ENCODE measurements at places on chromosomes 4 and X.

- no peak for DNase-seq
Measured at GRCh38 chr4:119626943-119627266, 1.7 kb downstream of the PDE5A start.

GRCh38 chr4:20682853-20683252 is 17.4 kb upstream of the PACRGL start:
- DNase-seq = no peak

GRCh38 chrX:17737986-17738713 is 857 bp downstream of the SCML1 start:
- peak; percentile 45 for DNase-seq

GRCh38 chrX:112048707-112049106 is 33.9 kb downstream of the TRPC5 start:
- DNase-seq = no peak

DNA sequence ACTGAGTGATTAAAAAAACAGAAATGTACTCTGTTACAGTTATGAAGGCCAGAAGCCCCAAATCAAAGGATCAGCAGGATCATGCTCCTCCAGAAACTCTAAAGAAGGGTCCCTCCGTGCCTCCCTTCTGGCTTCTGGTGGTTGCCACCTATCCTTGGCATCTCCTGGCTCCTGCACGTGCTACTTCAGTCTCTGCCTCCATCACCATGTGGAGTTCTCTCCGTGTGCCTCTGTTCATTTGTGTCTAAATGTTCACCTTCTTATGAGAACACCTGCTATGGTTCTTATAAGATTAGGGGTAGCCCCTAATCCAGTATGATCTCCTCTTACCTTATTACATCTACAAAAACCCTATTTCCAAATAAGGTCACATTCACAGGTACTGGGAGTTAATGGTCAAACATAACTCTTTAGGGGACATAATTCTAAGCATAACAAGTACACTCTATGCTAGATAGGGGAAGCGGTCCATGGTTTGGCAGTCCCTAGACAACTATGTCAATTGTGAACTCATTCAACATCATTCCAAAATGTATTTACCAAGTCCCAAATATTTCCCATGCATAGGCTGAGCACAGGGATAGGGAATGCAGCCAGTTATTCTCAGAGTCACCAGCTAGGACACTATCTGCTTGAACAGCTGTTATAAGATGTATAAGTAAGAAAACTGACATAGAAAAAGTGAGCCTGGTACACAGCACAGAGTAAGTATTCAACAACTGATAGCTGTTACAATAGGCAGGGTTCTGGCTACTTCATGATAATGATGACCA is 295.5 kb upstream of the BOD1L1 start:
- DNase-seq = no peak

- peak; percentile 42 for DNase-seq
Measured at GRCh38 chrX:154436374-154436982, 476 bp upstream of the GDI1 start.

GRCh38 chrX:151227627-151228026 is 51.2 kb downstream of the GPR50 start:
- DNase-seq = no peak

- DNase-seq = no peak
Measured at GRCh38 chrX:130039847-130040246, 57.4 kb downstream of the BCORL1 start.

- no peak for DNase-seq
Measured at GRCh38 chr4:163243297-163243981, 76.7 kb upstream of the NAF1 start.

DNA sequence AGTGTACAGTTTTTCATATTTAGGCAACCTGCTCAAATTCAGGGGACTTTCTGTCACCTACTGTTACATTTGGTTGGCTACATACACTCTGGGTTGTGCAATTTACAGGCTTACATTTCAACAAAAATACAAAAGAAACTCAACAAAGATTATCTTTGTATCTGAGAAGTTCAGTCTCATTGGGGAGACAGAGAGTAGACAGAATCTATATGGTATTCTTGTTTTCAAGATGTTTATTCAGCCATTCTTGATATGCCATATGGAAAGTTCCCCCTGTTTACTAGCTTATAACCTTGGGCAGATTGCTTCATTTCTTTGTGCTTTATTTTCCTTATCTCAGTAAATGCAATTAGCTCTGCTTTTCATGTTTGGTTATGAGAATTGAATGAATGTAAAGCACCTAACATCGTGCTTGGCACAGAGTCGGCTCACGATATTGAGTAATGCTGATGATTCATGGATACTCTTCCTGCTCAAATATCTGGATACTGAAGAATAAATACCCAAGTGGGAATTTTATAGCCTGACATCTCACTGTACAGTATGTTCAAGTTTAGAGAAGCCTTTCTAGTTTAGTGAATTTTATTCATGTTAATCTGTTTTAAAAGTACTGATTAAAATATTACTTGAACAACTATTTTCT is 96.5 kb upstream of the PACRGL start:
- no peak for DNase-seq

DNA sequence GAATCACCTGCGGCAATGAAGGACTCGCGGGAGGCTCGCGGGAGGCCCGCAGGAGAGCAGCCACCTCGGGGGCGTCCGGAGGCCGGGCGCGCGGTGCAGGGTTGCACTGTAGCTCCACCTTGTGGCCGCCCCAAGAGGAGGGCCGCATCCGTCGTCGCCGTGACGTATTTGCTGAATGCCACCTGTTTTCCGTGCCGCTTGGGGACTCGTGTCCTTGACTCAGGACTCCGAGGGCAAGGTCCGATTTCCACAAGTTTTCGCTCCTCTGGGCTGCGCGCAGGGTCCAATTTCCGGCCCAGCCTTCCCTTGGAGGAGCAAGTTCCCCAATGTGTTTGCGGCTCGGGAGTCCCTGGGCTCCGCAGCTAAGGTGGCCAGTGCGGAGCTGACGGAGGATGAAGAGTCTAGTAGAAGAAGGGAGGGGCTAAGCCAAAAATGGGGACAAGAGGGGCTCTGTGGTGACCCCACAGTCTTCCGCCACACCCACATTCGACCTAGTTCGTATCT is 10.7 kb upstream of the DLG3 start:
- peak; percentile 42 for DNase-seq

DNA sequence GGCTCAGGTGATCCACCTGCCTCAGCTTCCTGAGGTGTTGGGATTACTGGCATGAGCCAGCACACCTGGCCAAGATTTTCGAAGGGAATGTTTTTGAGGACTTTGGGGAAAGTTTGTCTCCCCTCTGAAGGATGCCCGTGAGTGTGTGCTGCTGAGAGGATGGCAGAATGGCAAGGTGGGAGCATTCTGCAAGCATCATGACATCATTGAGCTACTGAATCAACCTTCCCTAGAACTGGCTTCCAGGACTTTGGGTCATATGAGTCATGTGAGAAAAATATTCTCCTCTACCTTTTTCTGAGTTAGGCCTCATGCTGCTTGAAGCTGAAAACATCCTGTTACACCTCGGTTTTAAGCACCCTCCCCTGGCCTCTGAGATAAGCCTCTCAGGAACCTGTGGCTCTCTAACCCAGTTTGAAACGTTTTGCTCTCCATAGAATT is 31.0 kb downstream of the TMEM131L start:
- no peak for DNase-seq

DNA sequence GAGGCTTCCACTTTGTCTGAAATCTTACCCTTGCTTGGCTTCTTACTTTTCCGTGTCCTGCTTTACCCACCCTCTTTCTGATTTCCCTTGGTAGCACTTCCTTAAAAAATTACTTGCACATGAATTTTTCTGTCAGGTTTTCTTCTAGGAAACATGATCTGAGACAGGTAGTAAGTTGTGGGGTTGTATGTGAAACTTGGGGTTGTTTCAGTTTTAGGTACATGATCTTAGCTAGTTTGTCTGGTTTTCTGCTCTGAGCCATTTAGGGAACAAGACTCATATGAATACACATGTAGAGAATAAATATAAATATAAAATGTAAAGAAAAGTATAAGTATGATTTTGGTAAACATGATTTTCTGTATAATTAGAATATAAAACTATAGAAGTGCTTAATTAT is 17.4 kb upstream of the ARMCX2 start:
- DNase-seq = no peak

- DNase-seq = peak; percentile 76
Measured at GRCh38 chrX:19709812-19710518, 177.4 kb downstream of the SH3KBP1 start.

- no peak for DNase-seq
Measured at GRCh38 chr4:171042989-171043524, 770.1 kb upstream of the GALNTL6 start.

- DNase-seq = no peak
Measured at GRCh38 chr4:54332542-54332941, 103.4 kb downstream of the PDGFRA start.

DNA sequence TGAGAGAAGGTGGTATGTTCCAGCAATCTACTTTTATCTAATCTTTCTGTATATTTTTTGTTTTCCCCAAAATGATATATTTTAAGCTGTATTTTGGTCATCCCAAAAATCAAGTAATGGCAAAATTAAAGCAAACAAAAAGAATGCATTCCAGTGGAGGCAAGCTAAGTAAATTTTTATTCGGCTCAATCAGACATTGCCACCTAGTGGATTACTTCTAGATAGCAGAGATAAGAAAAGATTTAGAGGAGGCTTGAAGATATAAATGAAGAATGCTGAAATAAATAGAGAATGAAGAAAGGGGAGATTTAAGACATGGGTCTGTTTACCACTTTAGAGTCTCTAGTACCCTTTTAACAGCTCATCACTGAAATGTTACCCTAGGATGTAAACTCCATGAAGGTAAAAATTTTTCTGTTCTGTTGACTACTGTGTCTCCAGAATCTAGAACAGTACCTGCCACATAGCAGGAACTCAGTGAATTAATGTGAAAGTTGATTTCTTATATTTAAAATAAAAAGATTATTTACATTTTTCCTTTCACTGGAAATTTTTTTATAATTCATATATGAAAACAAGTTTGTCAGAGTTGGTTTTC is 110.9 kb upstream of the ANK2 start:
- DNase-seq = peak; percentile 33

DNA sequence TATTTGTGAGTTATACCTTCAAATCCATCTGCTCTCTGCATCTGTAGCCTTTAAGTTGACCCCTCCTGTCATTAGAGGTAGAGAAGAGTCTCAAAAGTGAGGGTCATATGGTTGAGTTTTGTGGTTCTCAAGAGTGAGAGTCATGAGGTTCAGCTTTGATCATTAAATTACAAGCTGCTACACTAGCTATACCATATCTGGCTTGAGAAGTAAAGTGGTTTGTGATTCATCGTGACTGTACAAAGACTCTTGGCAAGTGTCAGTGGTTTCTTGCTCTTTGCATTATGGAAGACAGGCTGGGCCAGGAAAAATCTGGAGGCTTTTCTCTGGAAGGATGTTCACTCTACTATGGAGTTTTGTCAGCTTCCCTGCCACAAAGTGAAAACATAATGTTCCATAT is 170.6 kb downstream of the ZC4H2 start:
- DNase-seq = no peak

DNA sequence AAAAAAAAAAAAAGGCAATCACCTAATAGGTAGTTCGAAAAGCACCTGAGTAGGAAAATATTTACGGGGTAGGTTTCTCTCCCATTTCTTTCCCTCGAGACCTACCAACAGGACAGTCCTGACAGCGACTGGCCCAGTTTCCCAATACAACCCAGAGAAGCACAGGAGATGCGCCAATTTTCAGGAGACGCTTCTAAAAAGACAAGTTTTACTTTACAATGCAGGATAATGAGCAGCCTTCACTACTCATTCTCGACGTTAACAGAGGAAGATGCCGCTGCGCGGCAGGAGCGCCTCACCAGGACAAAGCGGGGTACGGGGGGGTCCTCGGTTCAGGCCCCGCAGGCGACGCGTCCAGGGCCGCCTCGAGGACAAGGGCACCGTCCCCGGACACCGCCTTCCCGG is 708 bp downstream of the BCLAF3 start:
- DNase-seq = no peak

DNA sequence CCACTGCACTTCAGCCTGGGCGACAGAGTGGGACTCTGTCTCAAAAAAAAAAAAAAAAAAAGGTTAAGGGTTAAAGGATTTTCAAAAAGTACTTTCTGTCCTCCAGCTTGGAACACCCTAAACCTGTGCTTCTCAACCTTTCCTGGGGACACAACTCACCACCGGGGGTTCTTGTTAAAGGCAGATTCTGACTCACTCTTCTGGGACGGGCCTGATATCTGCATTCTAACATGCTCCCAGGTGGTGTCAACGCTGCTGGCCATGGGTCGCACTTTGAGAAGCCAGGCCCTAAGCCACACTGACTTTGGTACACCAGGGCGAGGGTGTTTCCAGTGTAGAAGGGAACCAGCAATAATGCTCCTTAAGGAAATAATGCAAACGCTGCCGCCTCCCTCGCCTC is 46.1 kb downstream of the AFAP1 start:
- DNase-seq = no peak

DNA sequence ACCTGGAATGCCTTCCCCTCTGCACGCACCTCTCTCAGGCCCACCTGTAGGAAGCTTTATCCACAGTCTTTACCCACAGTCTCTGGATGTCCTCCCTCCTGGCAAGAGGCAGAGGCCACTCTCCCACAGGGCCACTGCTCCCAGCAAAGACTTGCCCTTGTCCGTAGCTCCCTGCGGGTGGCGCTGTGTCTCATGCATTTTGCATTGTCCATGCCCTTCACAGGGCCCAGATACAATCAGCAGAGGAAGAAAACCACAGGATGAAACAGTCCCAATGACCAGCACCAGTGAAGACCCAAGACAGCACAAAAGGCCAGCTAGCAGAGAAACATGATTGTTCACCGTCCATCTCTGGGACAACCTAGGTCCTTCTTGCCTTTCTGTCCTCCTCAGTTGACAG is 2.1 kb upstream of the NSG1 start:
- DNase-seq = no peak

DNA sequence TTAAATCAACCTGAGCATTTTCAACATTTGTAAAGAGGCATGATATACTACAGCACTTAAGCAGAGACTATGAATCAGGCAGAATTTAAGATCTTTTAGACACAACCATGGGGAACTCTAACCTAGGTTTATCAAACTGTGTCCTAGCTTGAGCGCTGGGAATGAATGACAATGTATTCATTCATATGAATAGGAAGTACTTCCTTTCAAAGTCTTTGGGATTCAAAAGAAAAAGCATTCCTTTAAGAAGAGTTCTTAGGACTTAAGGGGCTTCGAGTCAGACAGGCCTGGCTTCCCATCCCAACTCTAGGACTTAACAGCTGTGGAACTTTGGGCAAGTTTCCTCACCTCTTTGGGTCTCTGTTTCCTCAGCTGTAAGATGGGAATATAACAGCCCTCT is 104.6 kb downstream of the ANAPC4 start:
- DNase-seq = no peak

- no peak for DNase-seq
Measured at GRCh38 chr4:56118845-56119244, 170.1 kb downstream of the CEP135 start.

Data from inflammatory macrophage treated with lipopolysaccharide for 4 hours (primary cell).